Stomach (tissue), 19 donors: ENCODE measurements at places on chromosomes 1 and 21. TPM values are rescaled to one million over a fixed set of nuclear protein-coding genes. Genes with fewer than 3 reads are reported as not detected.

The EFNA3 gene
- not detected for total RNA-seq

The MCOLN2 gene
- 1.7 TPM for total RNA-seq

The TMEM82 gene
- 2.2 TPM for total RNA-seq

The OR6P1 gene
- total RNA-seq = not detected

The LCE1E gene
- not detected for total RNA-seq

The GCSAML gene
- 0.18 TPM for total RNA-seq

- H3K27me3 ChIP-seq = no peaks in the 10 kb centered on the region
- H3K27ac ChIP-seq = no peak overlapping the region
- no peak for DNase-seq
- no peak overlapping the region for H3K4me3 ChIP-seq
- no peaks in the 10 kb centered on the region for H3K4me1 ChIP-seq
Measured at GRCh38 chr1:184215274-184215925, 163.9 kb downstream of the TSEN15 start.

DNA sequence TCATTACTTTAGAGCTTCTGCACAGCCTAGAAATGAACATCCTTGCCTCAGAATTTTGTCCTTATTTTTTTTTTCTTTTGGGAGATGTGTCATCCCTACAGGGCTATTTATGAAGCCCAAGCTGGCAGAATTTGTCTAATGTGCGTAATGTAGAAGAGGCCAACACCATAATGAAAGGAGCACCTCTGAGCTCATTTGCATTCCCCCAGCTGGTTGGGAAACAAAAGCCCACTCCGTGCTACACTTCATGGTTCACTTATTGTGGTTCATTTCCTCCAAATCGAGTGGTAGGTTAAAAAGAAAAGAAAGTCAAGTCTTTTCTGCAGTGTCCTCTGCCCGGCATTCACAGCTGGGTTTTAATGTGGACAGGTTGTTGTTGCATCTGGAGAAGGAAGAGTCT, 73.5 kb downstream of the KAZN start:
- H3K4me3 ChIP-seq = no peak overlapping the region
- no peak overlapping the region for H3K27ac ChIP-seq
- no peaks in the 10 kb centered on the region for H3K4me1 ChIP-seq
- no peaks in the 10 kb centered on the region for H3K36me3 ChIP-seq

- no peaks in the 10 kb centered on the region for H3K36me3 ChIP-seq
- no peak overlapping the region for H3K4me3 ChIP-seq
- no peak for DNase-seq
Measured at GRCh38 chr1:55322842-55323241, 107.7 kb upstream of the USP24 start.

GRCh38 chr1:37999430-38000232, 5.7 kb downstream of the FHL3 start:
- H3K4me1 ChIP-seq = peaks cover 77% of the 10 kb centered on the region
- DNase-seq = no peak
- H3K4me3 ChIP-seq = no peak overlapping the region
- H3K27me3 ChIP-seq = no peaks in the 10 kb centered on the region

GRCh38 chr1:34929497-34929852, at the start of gene DLGAP3:
DLGAP3 (minus strand) TSS chr1:34929650; CDS start chr1:34905383, 24,267 bp downstream.
- DNase-seq = peak; percentile 60
- peak within 1 kb of the TSS; percentile 49 for H3K4me3 ChIP-seq
- peaks cover 17% of the 10 kb centered on the region for H3K27me3 ChIP-seq

GRCh38 chr21:43278359-43278758, 109.6 kb downstream of the CRYAA start:
- peak overlapping the region; percentile 32 for H3K27ac ChIP-seq
- DNase-seq = no peak
- H3K36me3 ChIP-seq = no peaks in the 10 kb centered on the region
- H3K4me1 ChIP-seq = peaks cover 6% of the 10 kb centered on the region
- H3K4me3 ChIP-seq = no peak overlapping the region

GRCh38 chr21:38337793-38338192, 81.0 kb downstream of the KCNJ15 start:
- H3K36me3 ChIP-seq = no peaks in the 10 kb centered on the region
- no peak overlapping the region for H3K27ac ChIP-seq
- peaks cover 9% of the 10 kb centered on the region for H3K4me1 ChIP-seq
- no peak for DNase-seq
- H3K4me3 ChIP-seq = no peak overlapping the region

DNA sequence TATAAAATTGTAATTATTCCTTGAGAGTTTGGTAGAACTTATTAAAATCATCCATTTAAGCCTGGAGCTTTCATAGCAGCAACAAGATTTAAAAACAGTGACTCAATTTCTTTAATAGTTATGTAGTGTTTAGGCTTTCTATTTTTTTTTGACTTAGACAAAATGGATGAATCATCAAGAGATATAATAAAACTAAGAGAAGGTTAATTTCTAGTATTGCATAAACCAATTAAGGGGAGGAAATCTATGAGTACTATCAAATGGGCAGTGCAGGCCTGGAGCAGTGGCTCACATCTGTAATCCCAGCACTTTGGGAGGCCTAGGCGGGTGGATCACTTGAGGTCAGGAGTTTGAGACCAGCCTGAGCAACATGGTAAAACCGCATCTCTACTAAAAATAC, 416.3 kb upstream of the USP24 start:
- DNase-seq = no peak
- H3K4me3 ChIP-seq = no peak overlapping the region
- no peaks in the 10 kb centered on the region for H3K27me3 ChIP-seq
- H3K27ac ChIP-seq = no peak overlapping the region
- H3K36me3 ChIP-seq = no peaks in the 10 kb centered on the region

DNA sequence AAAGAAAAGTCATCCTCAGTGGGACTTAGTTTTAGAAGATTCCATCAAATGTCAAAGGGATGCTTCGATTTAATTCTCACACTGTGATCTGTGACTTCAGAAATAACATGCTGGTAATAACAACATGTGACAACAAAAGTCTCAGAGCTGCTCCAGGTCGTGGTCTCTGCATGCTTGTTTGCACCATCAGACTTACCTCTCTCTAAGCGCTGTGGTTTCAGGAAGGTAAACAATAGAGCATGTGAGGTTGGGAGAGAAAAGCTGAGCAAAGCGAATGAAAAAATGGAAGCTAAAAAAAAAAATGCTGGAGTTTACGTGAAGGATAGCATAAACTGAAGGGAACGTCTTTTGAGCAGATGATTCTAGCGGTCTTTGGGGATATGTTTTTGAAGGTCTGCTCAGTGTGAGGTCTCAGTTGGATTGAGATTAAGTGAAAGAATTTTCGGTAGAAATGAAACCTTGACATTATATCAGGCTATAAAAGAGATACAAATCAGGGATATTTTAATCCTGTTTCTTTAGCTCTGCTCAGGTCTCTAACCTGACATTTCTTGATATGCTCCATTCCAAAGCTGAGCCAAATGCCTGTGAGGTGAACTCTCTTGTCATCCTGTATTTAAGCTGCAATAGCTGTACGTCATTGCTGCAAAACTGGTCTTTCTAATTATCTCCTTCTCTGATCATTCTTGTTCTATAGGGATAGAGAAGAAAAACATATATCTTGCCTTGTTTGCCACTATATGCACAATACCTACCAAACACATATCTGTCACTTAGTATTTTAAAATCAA, 86.5 kb downstream of the C1orf21 start:
- no peaks in the 10 kb centered on the region for H3K27me3 ChIP-seq
- H3K4me1 ChIP-seq = peaks cover 22% of the 10 kb centered on the region
- H3K27ac ChIP-seq = no peak overlapping the region
- H3K36me3 ChIP-seq = no peaks in the 10 kb centered on the region

GRCh38 chr21:42580793-42581321, 67.2 kb downstream of the SLC37A1 start:
- H3K27me3 ChIP-seq = no peaks in the 10 kb centered on the region
- no peak overlapping the region for H3K4me3 ChIP-seq
- DNase-seq = no peak
- H3K4me1 ChIP-seq = peaks cover 4% of the 10 kb centered on the region
- no peak overlapping the region for H3K27ac ChIP-seq

DNA sequence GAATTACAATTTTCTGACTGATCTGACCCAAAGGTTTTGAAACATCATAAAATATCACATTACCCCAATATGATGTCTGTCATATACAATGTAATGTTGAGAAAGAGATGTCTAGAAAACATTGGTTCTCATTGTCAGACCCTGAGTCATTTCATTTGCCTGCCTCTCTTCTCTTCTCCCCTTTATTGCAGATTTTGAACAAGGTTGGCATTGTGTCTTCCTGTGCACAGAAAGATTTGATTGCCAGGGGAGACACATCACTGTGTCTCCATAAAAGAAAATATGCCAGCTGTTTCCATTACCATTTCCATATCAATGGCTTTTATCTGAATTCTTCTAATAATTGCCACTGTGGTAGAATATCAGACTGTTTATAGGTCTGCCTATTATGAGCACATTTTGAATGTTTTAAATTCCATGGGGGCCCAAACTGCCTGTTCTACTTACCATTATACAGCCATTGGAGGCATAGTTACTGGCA, 65.6 kb downstream of the IFI44 start:
- H3K4me3 ChIP-seq = no peak overlapping the region
- H3K27ac ChIP-seq = no peak overlapping the region
- H3K36me3 ChIP-seq = no peaks in the 10 kb centered on the region
- H3K27me3 ChIP-seq = no peaks in the 10 kb centered on the region
- DNase-seq = no peak

- peak overlapping the region; percentile 75 for H3K4me3 ChIP-seq
- peaks cover 67% of the 10 kb centered on the region for H3K27me3 ChIP-seq
- no peak overlapping the region for H3K27ac ChIP-seq
- DNase-seq = peak; percentile 90
- no peaks in the 10 kb centered on the region for H3K36me3 ChIP-seq
- H3K4me1 ChIP-seq = peaks cover 15% of the 10 kb centered on the region
Measured at GRCh38 chr21:31559368-31560119, 99.9 kb upstream of the SOD1 start.

- peak overlapping the region; percentile 54 for H3K27ac ChIP-seq
- H3K4me3 ChIP-seq = peak overlapping the region; percentile 55
- DNase-seq = peak; percentile 83
Measured at GRCh38 chr1:78003882-78004718, 639 bp upstream of the DNAJB4 start.

- no peak overlapping the region for H3K27ac ChIP-seq
- no peaks in the 10 kb centered on the region for H3K4me1 ChIP-seq
- no peaks in the 10 kb centered on the region for H3K27me3 ChIP-seq
- DNase-seq = no peak
- H3K36me3 ChIP-seq = no peaks in the 10 kb centered on the region
- H3K4me3 ChIP-seq = no peak overlapping the region
Measured at GRCh38 chr1:23194119-23194984, 22.9 kb downstream of the HTR1D start.

DNA sequence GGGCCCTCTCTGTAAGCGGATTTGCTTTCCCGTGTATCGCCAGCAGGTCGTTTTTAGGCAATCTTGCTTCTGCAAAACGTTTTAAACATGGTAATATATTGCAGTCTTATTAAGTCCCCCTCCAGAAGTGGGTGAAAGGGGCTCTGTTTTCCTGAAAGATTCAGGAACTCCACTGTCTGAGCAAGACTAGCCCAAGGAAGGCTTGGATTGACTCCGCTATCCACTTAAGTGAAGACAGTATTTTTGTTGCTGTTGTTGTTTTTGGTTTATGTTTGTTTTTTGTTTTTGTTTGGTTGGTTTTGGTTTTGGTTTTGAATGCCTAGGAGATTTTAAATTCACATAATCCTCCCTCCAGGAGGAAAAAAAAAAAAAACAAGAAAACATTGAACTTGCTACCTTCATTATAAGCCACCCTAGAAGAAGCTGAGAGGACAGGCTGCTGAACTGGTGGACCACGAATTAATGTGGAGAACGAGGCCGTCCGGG, 29.1 kb upstream of the NFIA start:
- H3K4me1 ChIP-seq = peaks cover 67% of the 10 kb centered on the region
- peak overlapping the region; percentile 50 for H3K4me3 ChIP-seq
- H3K27ac ChIP-seq = peak overlapping the region; percentile 66
- no peaks in the 10 kb centered on the region for H3K27me3 ChIP-seq
- H3K36me3 ChIP-seq = no peaks in the 10 kb centered on the region

- no peak overlapping the region for H3K4me3 ChIP-seq
- H3K27me3 ChIP-seq = no peaks in the 10 kb centered on the region
- no peaks in the 10 kb centered on the region for H3K36me3 ChIP-seq
Measured at GRCh38 chr1:116825207-116825719, 71.0 kb downstream of the CD2 start.
